Activated T-helper 2 cell treated with anti-CD3 and anti-CD28 coated beads, Interferon-gamma antibody, Interleukin-2, Interleukin-4, amounts not matched to agents 10 μg/mL and 5 μg/mL and 100 μg/mL, durations not matched to agents 14 hours and 24 hours and 36 hours (primary cell): ENCODE measurements at places on chromosomes 5 and 9.
A peak's percentile ranks its signal among the peaks of the same experiment; 100 is the strongest.

DNA sequence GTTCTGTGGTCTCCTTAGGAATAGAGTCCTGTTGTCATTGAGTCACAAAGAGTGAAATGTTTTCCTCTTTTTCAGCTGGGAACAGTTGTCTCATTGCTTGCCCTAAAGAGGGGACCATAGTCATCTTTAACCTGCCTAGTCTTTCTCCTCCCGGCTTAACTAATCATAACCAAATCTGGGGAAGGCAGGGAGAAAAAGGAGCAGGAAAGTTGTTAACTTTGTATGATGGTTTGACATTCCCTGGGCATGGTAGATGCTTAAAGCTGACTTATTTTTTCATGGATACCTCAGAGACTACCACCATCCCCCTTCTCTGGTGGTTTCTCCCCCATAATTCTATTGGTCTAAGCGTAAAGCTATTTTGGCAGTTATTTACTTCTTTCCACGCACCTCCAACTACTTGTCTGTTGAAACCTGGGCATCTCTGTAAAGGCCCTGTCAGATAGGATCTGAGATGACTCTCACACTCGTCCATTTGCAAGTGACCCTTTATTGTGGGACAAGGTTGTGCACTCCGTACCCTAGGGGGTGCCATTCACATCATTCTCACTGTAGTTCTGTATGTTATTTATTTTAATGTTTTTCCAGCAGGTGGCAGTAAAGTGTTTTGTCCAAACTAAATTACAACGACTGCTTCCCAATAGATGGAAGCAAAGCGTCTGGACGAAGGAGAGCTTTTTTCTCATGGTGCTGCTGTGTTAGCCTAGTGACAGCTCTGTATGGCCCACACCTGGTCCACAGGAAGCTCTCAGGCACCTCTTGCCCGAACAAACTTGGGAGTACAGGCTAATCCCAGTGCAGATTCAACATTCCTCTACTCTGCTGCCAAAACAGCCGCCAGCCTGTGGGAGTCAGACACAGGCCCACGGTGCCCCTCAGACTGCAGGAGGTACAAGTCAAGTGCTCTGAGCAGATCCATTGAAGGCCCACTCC lies 3.0 kb upstream of the FAM13B start:
- DNase-seq: peak; percentile 54

- no peak for DNase-seq
Measured at GRCh38 chr9:6711403-6711802, 46.4 kb upstream of the KDM4C start.

DNA sequence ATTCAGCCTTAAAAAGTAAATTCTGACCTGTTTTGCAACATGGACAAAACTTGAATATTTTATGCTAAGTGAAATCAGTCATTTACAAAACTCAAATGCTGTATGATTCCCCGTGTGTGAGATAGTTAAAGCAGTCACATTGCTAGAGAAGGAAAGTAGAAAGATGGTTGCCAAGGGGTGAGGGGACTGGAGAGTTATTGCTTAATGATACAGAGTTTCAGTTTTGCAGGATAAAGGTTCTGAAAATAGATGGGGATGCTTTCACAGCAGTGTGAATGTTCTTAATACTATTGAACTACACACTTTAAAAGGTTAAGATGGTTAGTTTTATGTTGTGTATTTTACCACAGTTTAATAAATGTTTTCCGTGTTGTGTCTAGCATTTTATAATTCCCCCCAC lies 51.2 kb downstream of the SGCD start:
- DNase-seq: no peak

GRCh38 chr9:101465326-101465915 lies 29.8 kb upstream of the ALDOB start:
- no peak for DNase-seq

- DNase-seq: no peak
Measured at GRCh38 chr5:143393524-143393923, 10.0 kb downstream of the NR3C1 start.

- no peak for DNase-seq
Measured at GRCh38 chr5:3394891-3395599, 200.6 kb upstream of the IRX1 start.

DNA sequence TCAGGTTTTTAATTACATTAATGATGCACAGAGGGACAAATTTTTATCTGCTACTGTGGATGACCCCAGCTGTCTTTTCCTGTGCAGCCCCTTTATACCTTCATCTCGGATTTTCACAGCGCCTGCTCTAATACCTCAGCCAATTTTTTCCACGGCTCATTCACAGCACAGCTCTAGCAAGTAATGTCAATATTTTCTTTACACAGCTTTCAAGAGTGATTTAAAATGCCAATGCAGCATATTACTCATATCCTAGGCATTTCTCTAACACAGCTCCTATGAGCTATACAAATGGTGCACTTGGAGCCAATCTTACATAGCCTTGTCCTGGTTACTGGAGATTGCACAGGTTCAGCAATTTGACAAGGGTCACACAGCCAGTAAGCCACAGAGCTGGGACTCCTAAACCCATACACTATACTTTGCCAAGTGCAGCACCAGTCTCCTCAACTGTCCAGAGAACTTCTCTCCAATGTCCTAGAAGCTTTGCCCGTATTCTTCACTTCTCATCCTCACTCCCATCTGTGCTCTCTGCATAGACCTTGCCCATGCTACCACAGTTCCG lies 661.8 kb downstream of the DTWD2 start:
- no peak for DNase-seq

GRCh38 chr9:73007966-73008672 lies 55.3 kb upstream of the ALDH1A1 start:
- DNase-seq: no peak

DNA sequence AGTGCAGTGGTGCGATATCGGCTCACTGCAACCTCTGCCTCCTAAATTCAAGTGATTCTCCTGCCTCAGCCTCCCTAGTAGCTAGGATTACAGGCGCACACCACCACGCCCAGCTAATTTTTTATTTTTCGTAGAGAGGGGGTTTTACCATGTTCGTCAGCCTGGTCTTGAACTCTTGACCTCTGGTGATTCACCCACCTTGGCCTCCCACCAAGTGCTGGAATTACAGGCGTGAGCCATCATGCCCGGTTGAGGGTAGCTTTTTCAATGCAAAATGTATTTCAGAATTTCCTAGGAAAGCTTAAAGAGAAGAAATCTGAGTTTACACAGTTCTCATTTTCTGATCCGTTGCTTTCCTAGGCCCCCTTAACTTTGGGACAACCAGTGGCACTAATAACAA lies 15.7 kb downstream of the BDP1 start:
- DNase-seq: no peak

DNA sequence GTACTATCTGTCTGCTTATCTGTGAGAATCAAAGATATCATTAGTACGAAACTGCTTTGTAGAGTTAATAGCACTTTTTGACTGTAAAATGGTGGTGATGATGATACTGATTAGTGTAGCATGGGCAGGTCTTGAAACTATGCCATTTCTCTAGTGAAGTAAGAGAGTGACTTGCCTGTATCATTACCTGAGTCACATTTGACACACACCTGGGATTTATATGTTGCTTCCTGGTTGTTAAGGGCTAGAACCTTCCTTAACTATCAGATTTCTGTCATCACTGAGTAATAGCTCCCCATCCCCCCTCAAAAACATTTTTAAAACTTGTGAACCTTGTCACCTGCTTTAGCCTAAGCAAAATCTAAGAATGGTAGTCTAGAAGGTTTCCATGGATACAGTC lies 135.6 kb upstream of the RORB start:
- no peak for DNase-seq

DNA sequence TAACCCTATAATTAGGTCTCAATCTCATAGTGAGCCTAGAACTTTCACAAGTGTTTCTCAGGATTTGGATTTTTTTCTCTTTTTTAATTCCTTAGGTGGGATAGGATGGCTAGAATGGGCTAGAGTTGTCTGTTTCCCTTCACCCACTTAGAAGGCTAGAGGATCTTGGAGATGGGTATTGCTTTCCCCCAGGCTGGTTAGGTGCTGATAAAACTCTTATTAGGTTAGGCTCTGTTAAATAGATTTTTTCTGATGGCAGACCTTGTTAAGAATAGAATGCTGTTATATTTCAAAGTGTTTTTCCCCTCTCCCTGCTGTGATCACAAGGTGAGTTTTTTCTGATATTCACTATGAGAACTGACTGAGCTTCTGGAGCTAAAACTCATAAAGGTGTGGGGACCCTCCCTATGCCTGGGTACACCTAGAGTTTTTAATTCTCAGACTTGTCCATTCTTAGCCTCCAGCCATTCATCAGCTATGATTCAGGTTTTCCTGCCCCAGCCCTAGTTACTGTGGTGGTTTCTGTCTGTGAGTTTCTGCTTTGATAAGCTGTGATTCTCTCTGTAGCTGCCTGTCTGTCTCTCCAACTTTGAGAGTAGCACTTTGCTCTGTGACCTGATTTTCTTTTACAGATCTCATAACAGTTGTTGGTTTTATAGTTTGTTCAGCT lies 132.4 kb downstream of the HACD4 start:
- no peak for DNase-seq

- DNase-seq: no peak
Measured at GRCh38 chr5:117255211-117256027, 680.8 kb upstream of the SEMA6A start.

DNA sequence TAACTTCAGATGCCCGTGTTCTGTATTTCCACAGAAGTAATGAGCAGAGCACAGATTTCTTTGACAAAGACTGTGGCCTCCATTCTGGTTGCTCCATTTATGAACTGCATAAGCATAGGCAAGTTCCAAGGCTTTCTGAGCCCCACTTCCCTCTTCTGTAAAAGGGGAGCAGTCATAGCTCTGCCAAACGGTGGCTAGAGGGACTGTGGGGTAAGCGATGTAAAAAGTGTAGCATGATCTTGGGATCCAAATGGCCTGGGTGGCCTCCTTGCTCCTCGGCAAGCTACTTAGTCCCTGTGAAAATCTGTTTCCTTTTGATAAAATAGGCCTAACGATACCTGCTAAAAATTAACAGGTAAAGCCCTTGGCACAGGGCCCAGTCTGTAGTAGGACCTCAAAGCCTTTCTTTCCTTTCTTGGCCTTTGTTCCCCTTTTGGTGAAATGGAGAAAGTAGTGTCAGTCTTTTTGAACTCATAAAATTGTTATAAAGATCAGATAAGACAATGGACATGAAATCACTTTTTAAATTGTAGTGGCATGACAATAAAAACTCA lies 646.6 kb downstream of the ACTL7B start:
- DNase-seq: no peak

GRCh38 chr5:113215401-113216060 lies 219.3 kb downstream of the TSSK1B start:
- no peak for DNase-seq

DNA sequence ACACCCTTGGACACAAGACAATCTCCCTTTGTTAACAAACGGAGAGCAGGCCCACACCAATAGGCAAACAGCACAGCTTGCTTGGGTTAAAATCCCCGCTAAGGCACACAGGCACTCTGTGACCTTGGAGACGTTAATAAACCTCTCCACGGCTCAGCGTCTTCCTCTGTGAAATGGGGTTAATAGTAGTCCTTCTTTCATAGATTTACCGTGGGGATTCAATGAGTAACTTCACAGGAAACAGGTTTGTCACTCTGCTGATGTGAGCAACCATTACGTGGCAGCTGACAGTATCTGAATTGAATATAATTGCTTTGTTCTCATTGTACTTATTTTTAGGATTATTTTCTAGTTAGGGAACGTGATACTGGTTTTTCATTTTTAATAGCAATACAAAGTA lies 65.2 kb upstream of the ADRA1B start:
- no peak for DNase-seq

DNA sequence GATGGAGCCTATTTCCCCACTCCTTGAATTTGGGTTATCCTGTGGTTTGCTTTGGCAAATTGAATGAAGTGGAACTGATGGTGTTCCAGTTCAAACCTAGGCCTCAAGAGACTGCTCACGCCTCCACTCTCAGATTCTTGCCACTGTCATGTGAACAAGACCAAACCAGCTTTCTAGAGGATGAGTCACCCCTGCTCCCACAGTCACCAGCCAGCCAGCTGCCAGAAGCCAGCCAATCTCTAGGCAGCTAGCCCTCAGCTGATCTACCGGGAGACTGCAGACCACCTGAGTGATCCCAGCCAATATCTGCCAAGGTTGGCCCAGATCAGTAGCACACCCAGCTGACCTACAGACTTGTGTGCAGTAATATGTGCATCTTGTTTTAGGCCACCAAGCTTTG lies 300.6 kb downstream of the TMEM38B start:
- DNase-seq: no peak

GRCh38 chr5:118544887-118545449 lies 443.4 kb downstream of the DTWD2 start:
- no peak for DNase-seq

GRCh38 chr5:137055271-137055872 lies 443.8 kb downstream of the SPOCK1 start:
- no peak for DNase-seq

DNA sequence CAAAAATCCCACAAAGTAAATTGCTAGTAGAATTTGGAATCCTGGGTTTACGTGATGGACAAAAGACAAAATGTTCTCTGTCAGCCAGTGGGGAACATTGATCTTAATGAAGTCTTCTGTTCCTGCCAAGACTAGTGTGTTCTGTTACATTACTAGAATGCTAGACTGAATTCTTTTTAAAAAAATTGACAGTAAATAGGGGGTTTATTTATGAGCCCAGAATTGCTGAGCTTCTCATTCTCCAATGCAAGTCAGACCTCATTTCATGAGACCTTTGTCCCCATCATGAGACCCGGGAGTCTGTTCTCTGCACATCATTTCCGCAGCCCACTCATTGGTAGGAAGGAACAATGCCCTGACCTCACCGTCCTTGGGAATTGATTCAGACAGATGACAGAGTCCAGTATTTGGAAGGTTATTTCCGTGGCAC lies 173.8 kb upstream of the OTULINL start:
- DNase-seq: no peak

DNA sequence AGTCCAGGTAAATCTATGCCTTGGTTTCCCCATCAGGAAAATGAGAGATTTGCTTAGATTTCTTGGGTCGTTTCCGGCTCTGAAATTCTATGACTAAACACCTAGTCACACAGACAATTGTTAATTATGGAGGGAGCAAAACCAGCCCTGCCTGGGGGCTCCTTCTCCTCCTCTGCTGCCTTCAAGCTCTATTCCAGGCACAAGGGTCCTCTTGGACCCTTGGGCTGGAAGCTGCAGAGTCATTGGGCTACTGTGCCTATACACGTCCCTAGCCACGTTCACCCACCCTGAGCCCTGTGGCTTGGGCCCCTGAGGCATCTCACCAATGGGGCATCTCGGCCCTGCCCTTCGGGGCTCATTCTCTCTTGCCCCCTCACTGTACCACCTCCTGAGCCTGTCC lies 73.8 kb upstream of the TBC1D2 start:
- no peak for DNase-seq

DNA sequence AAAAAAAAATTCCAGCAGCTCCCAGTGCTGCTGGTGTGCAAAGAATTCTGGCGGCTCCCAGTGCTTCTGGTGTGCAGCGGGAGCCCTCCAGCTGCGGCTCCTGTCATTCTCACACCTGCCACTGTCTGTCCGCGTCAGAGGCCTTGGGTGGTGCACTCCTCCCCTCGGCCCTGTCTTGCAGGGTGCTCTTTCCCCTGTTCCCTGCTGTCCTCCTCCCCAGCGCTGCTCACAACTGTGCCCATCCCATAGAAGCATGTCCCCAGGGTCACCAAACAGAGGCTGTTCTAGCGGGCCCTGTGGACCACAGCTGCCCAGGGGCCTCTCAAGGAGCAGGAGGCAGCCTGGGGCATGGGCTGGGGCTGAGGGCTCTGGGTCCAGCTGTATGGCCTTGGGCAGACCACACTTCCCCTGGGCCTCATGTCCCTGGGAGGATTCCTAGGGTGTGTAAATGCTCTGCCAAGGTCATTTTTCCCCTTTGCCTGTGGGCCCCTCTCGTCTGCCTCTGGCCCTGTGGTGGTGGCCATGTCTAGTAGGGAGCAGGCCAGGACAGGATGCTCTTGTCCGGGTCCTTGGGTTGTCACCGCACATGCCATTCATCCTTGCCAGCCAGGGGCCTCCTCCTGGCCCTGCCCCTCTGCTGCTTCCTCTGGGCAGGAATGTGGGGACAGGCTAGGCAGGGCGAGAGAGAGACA lies 68.2 kb downstream of the PHF2 start:
- no peak for DNase-seq
